ENCODE measurements at places on chromosomes 7 and 10. TPM values are rescaled to one million over a fixed set of nuclear protein-coding genes. Genes with fewer than 3 reads are reported as not detected.

- no peak for DNase-seq
Observed at GRCh38 chr7:130913639-130914553, 179.9 kb upstream of the KLF14 start.

DNA sequence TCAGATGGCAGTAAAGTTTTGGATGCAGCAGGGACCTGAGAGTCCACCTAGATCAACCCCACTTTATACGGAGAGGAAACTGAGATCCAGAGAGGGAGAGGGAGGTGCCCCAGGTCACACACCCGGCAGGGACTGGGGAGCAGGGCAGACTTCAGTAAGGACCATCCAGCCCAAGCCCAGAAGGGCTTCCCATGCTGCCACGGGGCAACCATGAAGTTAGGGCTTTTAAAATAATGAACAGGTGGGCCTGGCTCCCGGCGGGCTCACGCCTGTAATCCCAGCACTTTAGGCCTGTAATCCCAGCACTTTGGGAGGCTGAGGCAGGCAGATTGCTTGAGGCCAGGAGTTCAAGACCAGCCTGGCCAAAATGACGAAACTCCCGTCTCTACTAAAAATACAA lies 98.5 kb downstream of the HIP1 start:
- no peak for DNase-seq

DNA sequence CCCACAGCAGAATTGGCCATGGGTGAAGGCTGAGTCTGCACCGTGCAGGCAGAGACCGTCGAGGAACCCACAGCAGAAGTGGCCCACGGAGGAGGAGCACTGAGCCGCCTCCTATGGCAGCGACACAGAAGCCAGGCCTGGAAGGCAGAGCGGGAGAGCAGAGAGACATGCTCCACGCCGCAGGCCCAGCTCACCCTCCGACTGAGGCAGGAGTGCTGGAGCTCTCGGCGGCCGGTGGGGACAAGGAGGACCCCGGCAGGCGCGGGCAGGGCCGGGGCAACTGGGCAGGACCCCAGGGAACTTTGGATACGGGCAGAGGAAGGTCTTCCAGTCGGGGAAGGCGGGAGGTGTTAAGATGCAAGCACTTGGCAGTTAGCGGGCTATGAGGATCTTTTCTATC lies 420.4 kb downstream of the DNAJB6 start:
- DNase-seq, result no peak

- peak; percentile 74 for DNase-seq
Observed at GRCh38 chr7:74627661-74628411, 29.7 kb upstream of the GTF2I start.

- no peak for DNase-seq
Observed at GRCh38 chr10:86195521-86196157, 171.0 kb downstream of the GRID1 start.

DNA sequence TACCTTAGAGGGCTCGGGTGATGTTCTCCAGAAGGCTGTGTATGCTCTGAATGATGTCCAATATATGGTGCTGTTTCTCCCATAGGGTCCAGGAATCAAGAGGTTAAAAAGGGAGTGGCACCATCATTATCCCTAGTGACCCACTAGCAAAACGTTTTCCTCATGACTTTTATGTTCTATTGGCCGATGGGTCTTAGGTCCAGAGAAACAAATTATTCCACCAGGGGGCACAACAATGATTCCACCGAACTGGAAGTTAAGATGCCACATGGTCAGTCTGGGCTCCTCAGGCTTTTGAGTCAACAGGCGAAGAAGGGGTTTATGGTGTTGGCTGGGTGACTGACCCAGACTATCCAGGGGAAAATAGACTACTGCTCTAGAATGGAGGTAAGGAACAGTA lies 256.1 kb downstream of the COBL start:
- DNase-seq, result no peak

DNA sequence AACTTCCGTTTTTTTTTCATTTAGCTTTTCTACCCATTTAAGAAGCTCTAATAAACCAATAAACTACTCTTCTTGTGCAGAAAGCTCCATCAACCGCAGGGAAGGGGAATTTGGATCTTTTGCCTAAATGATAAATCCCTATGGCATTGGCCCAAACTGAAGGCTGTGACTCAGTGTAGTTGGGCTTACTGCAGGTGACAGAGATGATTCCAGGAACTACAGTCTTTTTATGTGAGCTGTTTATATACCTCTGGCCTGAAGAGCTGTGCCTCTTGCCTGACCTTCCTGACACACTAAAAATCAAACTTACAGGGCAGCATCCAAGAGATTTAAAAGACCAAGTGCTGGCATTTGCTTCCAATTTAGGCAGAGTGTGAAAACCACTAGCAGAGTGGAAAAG lies 25.2 kb downstream of the ABCB1 start:
- DNase-seq, result no peak

DNA sequence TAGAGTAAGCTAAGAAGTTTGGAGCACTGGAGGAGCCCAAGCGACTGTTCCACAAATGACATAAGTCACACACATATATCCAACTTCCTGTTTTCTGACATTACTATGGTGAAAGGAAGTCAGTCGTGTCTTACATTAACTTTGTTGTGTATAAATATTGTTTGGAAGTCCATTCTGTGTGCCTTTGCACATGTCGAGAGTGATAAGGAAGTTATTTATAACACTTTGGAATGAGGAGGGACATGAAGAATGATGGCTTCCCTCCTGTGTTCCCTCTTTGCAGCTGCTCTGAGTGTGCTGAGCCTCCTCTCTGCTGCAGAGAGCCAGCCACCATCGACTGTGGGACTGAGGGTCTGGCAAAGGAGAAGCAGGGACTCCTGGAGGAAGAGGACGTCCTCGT lies 40.4 kb upstream of the MGMT start:
- no peak for DNase-seq

GRCh38 chr10:69634759-69635425 lies 4.8 kb downstream of the FAM241B start:
- no peak for DNase-seq

GRCh38 chr7:140079121-140079536 lies 16.4 kb upstream of the PARP12 start:
- no peak for DNase-seq

- no peak for DNase-seq
Observed at GRCh38 chr10:44902941-44903545, 8.1 kb upstream of the TMEM72 start.

DNA sequence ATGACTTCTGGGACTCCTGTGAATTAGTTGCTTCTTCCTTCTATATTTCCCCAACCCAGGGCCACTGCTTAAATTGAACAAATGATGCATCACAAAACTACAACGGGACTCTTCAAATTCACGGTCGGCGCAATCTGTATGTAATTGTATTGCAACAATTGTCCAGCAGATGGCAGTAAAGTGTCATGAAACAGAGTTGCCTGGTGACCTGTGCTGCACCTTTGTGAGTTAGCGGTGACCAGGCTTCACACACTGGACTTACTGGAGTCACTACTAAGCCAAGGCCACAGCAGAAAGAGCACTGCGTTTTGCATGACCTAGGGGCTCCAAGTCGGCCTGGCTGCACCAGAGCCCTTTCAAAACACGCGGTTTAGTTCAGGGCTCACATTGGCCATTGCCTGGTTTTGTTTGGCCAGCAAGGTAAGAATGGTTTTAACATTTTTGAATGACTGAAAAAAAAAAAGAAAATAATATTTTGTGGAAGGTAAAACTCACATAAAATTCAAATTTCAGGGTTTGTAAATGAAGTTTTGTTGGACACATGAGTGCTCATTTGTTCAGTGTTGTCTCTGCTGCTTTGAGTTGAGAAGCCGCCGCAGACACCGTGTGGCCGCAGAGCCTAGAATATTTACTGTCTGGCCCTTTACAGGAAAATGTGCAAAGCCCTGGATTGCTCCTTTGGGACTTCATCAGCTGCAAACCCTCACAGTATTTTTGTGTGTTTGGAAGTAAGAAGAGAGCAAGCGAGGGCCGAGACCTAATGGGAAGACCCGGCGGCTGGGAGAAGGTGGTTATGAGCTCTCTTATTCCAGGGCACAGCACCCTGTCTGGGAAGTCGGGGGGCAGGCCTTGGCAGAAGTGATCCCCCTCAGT lies 23.2 kb upstream of the ZNF32 start:
- DNase-seq, result peak; percentile 77

GRCh38 chr10:1420661-1421362 lies 316.5 kb downstream of the ADARB2 start:
- DNase-seq, result no peak

DNA sequence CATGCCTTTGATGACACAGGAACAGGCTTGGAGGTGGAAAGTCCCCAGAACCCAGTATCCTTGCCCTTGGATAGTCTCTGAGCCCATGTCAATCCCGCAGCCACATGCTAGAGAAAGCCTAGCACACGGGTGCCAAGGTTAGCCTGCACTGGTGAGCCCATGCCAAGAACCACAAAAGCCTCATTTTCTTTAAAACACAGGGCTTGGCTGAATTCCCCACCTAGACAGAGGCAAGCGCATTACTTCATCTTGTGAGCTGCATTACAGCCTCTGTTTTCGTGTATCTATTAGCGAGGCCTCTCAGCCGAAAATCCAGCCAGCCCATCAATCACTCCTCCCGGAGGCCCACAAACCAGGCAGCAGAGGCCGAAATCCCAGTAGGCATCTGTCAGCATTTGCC lies 314.9 kb upstream of the AUTS2 start:
- DNase-seq, result no peak

GRCh38 chr10:94105226-94105625 lies 111.5 kb downstream of the PLCE1 start:
- no peak for DNase-seq

- no peak for DNase-seq
Observed at GRCh38 chr7:22587322-22587721, 87.3 kb upstream of the STEAP1B start.

DNA sequence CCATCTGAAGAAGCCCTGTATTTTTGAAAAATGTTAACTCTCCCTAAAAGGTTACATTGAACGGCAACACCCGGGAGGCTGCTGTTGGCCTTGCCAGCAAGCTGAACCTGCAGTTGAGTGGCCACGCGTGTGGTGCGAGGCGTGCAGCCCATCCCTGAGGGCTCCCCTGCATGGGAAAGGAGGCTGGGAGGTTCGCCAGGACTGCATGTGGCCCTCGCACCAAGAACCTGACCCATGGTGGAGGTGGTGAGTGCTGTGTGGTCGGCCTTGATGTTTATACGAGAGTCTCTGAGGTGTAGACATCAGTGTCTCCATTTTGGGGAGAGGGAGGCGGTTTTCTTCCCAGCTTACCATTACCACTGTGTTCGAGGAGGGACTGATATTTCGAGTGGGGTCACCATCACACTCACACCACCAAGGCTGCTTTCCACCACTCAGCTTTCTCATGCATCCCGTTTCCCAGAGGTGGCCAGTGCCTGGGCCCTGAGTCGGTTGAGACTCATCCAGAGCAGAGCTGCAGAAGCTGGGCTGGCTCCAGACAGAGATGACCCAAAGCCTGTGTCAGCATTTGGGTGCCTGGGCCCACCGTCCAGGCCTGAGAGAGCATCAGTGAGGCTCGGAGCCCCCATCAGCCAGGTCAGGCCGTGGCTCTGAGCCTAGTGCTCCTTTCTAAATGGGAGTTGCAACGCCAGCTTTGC lies 222.6 kb downstream of the EBF3 start:
- DNase-seq, result peak; percentile 54

GRCh38 chr7:67625257-67625737 lies 628.7 kb downstream of the TYW1 start:
- DNase-seq, result peak; percentile 89

The HMX3 gene
- not detected for polyA plus RNA-seq

The FFAR4 gene
- 5.5 TPM for polyA plus RNA-seq

The ZWINT gene
- polyA plus RNA-seq, result 39.8 TPM

The SHTN1 gene
- polyA plus RNA-seq, result 9.6 TPM

The AHCYL2 gene
- 80.8 TPM for polyA plus RNA-seq

The FAM13C gene
- 0.92 TPM for polyA plus RNA-seq

The CCDC136 gene
- polyA plus RNA-seq, result 2.8 TPM

The PDE1C gene
- 0.99 TPM for polyA plus RNA-seq

The SFXN3 gene
- polyA plus RNA-seq, result 9.5 TPM

The SCIN gene
- 59.4 TPM for polyA plus RNA-seq

The SCART1 gene
- polyA plus RNA-seq, result not detected

The GNGT1 gene
- not detected for polyA plus RNA-seq

The AKR1C4 gene
- not detected for polyA plus RNA-seq

The PRSS2 gene
- 3.0 TPM for polyA plus RNA-seq

The SAMD8 gene
- 3.0 TPM for polyA plus RNA-seq

The CD36 gene
- 30.0 TPM for polyA plus RNA-seq

The UNCX gene
- not detected for polyA plus RNA-seq

The SLC29A4 gene
- 5.6 TPM for polyA plus RNA-seq

Data from sigmoid colon (tissue), 7 donors.